ENCODE measurements at places on chromosomes 1 and 21.

GRCh38 chr1:9322661-9323244 lies 30.1 kb downstream of the SPSB1 start:
- no peak for DNase-seq

GRCh38 chr1:50257940-50258685 lies 149.4 kb downstream of the ELAVL4 start:
- no peak for DNase-seq

DNA sequence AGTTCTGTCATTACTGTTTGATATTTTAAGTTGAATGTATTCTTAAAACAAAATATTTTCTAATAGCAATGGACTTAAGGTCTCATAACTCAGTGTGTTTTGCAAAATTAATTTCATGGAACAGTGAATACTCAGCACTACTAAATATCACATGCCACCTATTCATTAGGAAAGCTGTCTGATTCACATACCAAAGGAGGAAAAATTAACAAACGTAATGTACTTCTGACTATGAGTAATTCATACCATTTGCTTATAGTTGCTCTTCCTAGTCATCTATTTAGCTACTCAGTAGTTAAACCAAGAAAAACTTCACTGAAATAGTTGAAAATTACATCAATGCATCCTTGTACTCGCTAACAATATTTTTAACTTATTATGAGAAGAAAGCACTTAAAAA lies 35.2 kb downstream of the TP53BP2 start:
- DNase-seq, result no peak

DNA sequence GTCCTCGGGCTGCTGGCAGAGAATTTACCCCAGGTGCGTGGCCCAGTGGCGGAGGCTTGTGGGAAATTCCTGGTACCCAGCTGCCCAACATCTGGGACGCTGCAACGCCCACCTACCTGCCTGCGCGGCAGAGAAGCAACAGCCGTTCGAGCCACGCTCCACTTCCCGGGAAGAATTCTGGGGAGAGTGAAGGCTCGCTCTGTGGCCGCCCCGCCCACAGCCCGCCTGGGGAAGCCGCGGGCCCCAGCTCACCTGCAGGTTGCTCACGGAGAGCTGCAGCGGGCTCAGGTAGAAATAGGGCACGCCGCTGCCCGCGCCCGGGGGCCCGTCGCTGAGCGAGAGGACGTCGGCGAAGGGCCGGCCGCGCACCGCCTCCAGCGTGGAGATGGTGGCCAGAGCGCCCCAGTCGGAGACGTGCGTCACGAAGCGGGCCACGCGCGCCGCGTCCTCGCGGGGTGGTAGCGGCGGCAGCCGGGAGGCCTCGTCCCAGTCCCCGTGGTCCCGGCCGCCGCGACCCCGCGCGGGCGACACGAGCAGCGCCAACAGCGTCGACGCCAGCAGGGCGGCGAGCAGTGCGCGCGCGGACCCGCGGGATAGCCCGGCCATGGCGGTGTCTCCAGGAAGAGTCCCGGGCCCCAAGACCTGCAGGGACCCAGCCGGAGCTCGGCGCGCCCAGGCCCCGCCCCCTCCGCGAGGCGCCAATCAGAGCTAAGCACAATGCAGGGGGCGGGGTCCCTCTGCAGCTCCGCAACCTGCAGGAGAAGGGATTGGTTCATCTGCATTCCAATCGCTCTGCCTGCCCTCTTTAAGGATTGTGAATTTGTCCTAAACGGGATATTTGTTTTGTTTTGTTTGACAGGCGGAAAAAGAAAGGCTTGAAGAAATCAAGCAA lies at the start of gene CREG1:
Gene CREG1 (minus strand): TSS at position 627 of the 892 bp plus-strand sequence.
- DNase-seq, result peak; percentile 76

- no peak for DNase-seq
These were observed 27.0 kb upstream of the SGIP1 start for GRCh38 chr1:66506991-66507390.

Measured in activated CD8-positive, alpha-beta memory T cell treated with anti-CD3 and anti-CD28 coated beads for 4 hours (primary cell).